GM03348 (cell line): ENCODE measurements at places on chromosomes 7 and 10.

- no peak for DNase-seq
Measured at GRCh38 chr7:78635026-78635793, 818.3 kb downstream of the MAGI2 start.

DNA sequence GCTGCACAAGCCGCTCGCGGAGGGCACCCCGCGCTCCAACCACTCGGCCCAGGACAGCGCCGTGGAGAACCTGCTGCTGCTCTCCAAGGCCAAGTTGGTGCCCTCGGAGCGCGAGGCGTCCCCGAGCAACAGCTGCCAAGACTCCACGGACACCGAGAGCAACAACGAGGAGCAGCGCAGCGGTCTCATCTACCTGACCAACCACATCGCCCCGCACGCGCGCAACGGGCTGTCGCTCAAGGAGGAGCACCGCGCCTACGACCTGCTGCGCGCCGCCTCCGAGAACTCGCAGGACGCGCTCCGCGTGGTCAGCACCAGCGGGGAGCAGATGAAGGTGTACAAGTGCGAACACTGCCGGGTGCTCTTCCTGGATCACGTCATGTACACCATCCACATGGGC, 50.0 kb downstream of the FIGNL1 start:
- no peak for DNase-seq

DNA sequence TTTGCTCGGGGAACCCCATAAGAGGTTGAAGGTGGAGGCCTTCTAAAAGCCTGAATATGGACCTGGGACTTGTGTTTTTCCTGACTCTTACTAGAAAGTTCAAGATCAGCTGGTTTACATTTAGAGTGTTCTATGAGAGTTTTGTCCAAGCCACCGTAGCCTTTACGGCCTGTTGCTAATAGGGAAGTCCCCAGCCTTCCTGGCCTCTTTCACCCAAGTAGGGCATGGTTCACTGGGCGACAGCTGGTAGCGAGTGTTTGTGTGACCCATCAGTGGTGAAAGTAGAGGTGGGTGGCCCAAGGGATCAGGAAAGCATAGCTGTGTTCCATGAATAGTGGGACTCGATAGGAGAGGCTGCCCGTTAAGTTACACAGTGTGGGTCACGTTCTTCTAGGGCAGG, 60.1 kb downstream of the RABGEF1 start:
- no peak for DNase-seq

DNA sequence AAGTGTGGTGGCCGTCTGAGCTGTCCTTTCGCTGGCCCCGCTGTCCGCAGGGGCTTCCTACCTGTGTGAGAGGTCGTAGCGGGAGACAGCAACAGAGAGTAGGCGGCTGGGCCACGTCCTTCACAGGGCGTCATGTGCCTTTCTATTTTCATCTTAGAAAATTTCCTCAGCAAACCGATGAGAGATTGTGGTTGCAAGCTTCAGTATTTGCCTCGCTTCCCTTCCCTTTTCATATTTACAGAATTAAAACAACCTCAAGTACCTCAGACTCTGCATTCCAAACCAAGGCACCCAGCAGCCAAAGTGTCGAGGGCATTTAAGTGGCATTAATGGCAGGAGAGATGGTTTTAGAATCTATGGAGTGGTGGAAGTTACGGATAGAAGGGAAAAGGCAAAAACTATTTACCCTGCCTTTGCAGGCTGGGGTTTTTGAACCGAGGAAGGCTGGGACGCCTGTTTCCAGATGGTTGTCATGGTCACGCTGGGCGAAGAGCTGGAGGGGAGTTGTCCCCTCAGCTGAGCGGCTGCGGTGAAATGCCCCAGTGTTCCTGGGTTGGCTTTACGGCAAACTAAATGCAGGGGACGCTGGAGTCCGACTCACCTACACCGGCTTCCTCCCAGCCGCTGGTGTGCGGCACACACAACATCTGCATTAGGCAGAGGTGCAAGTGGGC, 41.9 kb downstream of the WIPI2 start:
- no peak for DNase-seq

DNA sequence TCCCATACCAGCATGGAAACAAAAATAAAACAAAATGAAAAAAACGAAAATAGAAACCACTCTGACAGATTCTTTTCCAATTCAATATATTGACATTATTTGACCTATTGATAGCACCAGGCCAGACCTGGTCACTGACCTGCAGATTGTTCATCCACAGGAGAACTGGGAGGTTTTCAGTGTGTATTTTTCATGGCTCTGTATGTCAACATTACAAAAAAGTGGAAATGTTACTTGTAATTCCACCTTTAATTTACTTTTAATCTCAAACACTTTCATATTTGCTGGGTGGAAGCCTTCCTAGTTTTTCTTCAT, 2.9 kb downstream of the HKDC1 start:
- no peak for DNase-seq

- DNase-seq: peak; percentile 54
Measured at GRCh38 chr7:149285603-149286002, 23.6 kb downstream of the ZNF783 start.

DNA sequence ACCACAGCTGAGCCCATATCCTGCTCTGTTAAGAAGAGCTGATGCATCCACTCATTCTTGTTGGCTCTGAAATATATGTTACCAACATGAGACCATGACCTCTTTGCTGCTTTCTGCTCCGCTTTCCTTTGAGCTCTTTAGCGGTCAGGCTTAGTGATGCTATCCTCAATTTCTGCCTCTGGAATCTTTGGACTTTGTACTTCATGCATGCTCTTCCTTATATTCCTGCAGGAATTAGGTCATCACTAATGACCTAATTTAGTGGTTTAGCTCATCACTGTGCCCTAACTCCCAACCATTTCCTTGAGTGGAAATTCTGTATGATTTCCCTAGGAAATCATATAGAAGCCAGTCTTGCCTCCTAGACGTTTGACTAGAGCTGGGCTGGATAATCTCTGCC, 119.5 kb downstream of the AOAH start:
- no peak for DNase-seq

DNA sequence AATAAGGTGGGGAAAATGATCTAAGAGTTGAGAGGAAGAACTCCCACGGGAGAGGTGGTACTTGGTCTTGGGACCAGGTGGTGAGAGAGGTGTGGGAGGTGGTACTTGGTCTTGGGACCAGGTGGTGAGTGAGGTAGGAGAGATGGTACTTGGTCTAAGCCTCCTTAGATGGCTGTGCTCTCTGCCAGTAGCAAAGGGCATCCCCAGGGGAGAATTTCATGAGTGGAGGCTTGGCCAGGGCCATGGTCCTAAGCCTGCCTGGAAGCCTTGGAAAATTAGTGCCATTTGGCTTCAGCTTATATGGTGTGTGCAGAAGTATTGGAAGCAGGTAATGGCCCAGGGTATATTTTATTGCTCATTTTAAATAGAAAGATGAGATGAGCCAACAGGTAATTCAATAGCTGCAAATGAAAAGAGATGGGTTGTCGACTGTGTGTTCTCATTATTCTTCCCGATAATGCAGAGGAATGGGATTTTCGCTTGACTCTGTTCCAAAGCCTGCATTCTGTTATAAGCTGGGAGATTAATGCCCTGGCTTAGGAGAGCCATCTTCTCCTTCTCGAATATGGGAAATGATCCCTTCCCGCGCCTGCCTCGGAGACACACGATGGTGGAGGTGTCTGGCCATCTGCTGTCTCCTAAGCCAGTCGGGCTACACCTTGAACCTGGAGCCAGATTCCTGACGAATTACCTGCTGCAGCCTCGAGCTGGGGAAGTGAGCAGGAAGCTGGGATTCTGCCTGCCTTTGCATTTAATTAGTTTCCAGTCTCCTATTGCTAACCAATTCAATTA, 287.8 kb downstream of the GALNT17 start:
- DNase-seq: no peak

GRCh38 chr7:40583667-40584444, 449.1 kb downstream of the SUGCT start:
- DNase-seq: peak; percentile 23
